ENCODE measurements at places on chromosomes 5 and 9.

DNA sequence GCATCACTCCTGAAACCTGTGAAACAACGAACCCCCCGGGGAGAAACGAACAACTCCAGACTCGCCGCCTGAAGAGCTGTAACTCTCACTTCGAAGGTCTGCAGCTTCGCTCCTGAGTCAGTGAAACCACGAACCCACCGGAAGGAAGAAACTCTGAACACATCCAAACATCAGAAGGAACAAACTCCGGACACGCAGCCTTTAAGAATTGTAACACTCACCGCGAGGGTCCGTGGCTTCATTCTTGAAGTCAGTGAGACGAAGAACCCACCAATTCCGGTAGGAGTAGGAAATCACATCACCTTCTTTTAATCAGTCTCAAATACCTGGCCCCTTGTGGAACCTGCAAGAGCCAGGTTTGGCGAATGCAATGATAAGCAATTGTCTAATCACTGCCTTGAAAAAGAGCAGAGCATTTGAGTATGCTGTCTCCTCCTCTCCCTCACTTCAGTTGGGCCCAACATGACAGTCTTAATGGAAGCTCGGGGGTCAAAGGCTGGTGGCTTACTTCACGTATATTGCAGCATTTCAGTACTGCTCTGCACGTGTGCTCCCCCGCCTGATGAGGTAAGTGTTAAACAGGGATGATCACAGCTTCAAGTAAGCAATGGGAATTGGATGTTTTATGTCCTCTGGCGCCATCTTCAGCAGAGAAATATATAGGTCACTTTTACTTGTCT lies 473 bp downstream of the IRGM start:
- peak; percentile 16 for DNase-seq

- no peak for DNase-seq
These were observed 215.8 kb upstream of the CYLC2 start for GRCh38 chr9:102779356-102779755.

DNA sequence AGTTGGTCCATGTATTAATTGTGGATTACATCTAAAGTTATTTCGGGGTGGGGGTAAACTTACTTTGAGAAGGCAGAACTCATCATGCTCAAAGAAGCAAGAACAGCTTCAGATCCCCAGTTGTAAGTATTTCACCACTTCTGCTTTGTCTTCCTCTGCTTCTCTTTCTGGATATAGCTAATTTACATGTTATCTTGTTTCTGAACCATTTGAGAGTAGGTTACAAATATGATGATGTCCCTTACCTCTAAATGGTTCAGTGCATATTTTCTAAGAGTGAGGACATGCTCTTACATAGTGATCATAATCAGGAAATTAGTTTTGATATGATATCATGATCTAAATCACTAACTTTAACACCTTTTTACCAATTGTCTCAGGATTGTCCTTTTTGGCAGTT lies 11.9 kb downstream of the TRIO start:
- no peak for DNase-seq

- DNase-seq, result no peak
These were observed 40.7 kb upstream of the CTXN3 start for GRCh38 chr5:127608077-127608660.

- no peak for DNase-seq
These were observed 297.3 kb upstream of the RASA1 start for GRCh38 chr5:86970361-86970760.

GRCh38 chr9:27499451-27499850 lies 24.6 kb upstream of the IFNK start:
- no peak for DNase-seq

DNA sequence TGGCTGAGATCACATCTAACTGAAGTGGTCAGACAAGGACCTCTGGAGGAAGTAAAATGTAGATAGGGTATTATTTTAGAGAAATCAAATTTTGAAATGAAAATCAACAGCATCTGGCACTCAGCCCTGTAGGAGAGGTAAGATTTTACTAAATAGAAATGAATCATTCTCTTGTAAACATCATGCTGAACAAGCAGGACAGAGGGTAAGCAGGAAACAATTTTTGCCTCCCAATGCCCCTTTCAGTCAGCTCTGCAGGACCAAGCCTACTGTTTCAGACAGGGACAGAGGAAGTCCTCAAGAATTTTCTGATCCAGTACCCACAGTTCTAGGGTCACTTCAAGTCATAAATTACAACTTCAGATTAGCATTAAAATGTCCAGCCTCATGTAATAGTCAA lies 190.1 kb downstream of the ESM1 start:
- no peak for DNase-seq

- no peak for DNase-seq
These were observed 170.0 kb upstream of the ADAMTS16 start for GRCh38 chr5:4970171-4970570.

All from DMS79 (cell line).